Lower lobe of right lung (tissue), 2 donors: ENCODE measurements at places on chromosomes 12 and 14. TPM values are rescaled to one million over a fixed set of nuclear protein-coding genes. Genes with fewer than 3 reads are reported as not detected.

PIWIL1 gene
- not detected for total RNA-seq

SLC25A21 gene
- 0.38 TPM for total RNA-seq

RFX4 gene
- total RNA-seq = not detected

ZNF385A gene
- total RNA-seq = 28.3 TPM

KRT7 gene
- 257 TPM for total RNA-seq

SLC39A2 gene
- not detected for total RNA-seq

SERPINA10 gene
- total RNA-seq = not detected

CHST11 gene
- 46.2 TPM for total RNA-seq

GRCh38 chr12:15699886-15700285 is 89.3 kb downstream of the EPS8 start:
- no peak for DNase-seq

DNA sequence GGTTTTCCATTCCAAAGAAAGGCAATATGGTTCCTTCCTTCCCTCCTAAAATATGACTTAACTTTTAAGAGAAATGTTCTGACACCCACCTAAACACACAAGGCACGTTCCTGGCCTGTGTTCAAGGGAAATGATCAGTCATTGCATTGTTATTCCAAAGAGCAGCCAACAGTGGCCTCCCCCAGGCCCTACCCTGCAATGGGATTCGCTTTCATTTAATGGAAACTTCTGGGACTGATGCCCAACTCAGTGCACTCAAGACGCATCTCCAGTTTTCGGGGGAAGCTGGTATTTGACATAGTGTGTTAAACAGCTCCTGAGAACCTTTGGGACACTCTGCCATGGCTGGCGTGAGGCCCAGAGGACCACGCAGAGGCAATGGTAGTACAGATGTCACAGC is 65.9 kb downstream of the DDX51 start:
- DNase-seq = no peak

- DNase-seq = no peak
Measured at GRCh38 chr12:32273712-32274111, 125.6 kb upstream of the FGD4 start.

DNA sequence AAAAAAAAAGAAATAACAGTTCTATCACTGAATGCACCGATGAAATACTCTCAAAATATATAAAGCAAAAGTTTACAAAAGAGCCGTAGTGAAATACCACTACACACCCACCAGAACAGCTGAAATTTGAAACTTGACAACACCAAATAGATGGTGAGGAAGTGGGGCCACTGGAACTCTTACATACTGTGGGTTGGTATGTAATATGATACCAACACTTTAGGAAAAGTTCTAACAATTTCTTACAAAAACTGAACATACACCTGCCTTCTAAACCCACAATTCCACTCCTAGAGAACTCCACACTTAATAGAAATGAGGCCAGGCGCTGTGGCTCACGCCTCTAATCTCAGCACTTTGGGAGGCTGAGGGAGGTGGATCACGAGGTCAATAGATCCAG is 14.1 kb downstream of the EIF5 start:
- DNase-seq = no peak

DNA sequence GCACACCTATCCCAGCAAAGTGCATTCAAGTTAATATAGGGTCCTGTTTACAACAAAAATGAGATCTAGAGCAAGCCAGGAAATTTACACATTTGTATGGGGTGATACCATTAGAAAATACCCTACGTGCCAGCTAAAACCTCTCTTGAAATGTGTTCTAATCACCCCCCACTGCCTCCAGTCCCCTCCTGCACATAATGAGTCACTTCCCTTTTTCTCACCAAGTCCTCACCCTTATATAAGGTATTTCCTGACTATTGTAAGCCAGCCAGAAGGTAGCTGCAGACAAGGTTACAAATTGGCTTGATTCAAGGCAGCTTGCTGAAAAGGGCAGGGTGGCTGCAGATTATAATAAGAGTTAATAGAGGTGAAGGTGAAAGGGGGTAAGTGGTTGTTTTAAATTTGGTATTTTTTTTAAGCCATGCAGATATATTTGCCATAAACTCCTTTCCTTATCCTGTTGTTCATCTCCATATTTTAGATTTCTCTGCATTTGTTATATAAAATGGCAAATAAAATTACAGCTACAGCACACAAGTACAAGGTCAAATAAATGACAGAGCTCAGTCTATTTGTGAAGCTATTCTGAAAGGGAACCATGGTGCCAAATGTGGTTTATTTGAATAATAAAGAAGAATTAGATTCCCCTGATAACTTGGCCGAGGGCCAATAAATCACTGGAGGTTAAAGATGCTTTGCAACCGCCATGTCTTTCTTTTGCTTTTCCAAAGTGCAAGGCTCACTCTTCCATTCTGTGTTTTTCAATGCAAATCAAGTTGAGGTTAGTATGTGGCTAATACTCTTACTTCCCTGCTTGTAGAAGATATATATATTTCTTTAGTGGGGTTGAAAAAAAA is 385.9 kb downstream of the EGLN3 start:
- DNase-seq = no peak

- DNase-seq = no peak
Measured at GRCh38 chr12:94141892-94142291, 6.5 kb upstream of the PLXNC1 start.

GRCh38 chr14:92717571-92718042 is 30.8 kb downstream of the LGMN start:
- DNase-seq = no peak

- DNase-seq = no peak
Measured at GRCh38 chr12:13573698-13574321, 377.3 kb downstream of the EMP1 start.

GRCh38 chr12:67222302-67222701 is 46.9 kb upstream of the CAND1 start:
- DNase-seq = no peak
